ENCODE measurements at places on chromosomes 2 and 18.

DNA sequence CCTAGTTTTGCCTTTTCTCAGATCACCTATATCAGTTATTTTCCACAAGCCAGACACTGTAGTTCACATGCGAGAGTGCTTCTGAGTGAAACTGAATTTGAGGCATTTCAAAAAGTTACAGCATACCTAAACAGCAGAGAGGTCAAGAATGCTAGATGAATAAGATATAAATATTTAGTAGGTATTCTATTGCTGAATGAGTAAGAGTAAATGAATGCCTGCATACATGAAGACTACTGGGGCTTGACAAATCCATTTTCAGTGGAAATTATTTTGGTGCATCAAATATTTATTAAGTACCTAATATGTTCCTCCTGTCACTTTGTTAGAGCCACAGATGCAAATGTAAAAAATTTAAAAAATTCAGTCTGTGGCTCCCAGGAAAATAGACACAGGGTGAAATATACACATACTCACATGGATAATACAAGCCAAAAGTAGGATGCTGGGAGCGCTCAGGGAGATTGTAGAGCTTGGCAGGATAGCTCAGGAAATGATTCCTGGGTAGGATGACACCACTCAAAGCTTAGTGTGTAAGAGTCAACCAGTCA, 27.6 kb upstream of the CDC42EP3 start:
- peaks cover 2% of the 10 kb centered on the region for H3K4me1 ChIP-seq
- H3K36me3 ChIP-seq = peaks cover 6% of the 10 kb centered on the region
- H3K27me3 ChIP-seq = peaks cover 16% of the 10 kb centered on the region
- H3K4me3 ChIP-seq = no peak overlapping the region
- no peak overlapping the region for H3K27ac ChIP-seq

DNA sequence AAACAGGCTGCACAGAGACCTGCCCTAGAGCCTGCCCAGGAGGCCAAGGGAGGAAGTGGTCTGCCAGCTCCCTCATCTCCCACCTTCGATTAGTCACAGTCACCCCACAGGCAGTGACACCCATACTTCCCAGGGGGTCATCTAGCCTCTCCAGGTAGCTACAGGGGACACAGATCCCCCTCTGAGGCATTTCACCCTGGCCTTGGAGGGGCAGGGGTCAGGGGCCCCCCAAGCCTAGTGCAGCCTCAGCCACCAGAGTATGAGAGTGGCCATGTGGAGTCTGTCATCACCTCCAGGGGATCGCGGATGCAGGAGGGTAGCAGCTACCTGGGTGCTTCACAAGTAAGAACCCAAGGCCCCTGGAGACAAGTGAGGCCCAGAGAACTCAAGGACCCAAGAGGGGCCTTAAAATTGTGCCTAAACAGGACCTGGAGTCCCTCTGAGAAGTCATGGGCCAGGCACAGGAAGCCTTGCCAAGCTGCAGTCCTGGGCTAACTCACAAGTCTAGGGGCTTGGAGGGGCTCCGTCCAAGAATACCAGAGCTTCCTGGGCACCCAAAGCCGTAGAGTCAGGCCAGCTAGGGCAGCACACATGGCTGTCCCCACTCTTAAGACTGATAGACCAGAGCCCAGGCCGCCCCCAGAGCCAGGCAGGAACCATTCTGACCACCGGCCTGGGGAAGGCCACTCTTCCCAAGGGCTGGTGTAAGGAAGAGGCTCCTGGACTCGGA, 354.3 kb upstream of the ID2 start:
- no peak overlapping the region for H3K27ac ChIP-seq
- peaks cover 54% of the 10 kb centered on the region for H3K4me1 ChIP-seq
- no peak for DNase-seq
- H3K36me3 ChIP-seq = peaks cover 2% of the 10 kb centered on the region
- peaks cover 16% of the 10 kb centered on the region for H3K27me3 ChIP-seq
- H3K4me3 ChIP-seq = no peak overlapping the region

GRCh38 chr2:65265671-65266045, 38.0 kb downstream of the ACTR2 start:
- H3K4me3 ChIP-seq = no peak overlapping the region
- peaks cover 48% of the 10 kb centered on the region for H3K36me3 ChIP-seq
- H3K4me1 ChIP-seq = peaks cover 9% of the 10 kb centered on the region
- no peak overlapping the region for H3K27ac ChIP-seq
- no peaks in the 10 kb centered on the region for H3K27me3 ChIP-seq

- peaks cover 13% of the 10 kb centered on the region for H3K4me1 ChIP-seq
- H3K27ac ChIP-seq = no peak overlapping the region
- DNase-seq = no peak
These were observed 115.3 kb upstream of the CXCR4 start for GRCh38 chr2:136233298-136233697.

DNA sequence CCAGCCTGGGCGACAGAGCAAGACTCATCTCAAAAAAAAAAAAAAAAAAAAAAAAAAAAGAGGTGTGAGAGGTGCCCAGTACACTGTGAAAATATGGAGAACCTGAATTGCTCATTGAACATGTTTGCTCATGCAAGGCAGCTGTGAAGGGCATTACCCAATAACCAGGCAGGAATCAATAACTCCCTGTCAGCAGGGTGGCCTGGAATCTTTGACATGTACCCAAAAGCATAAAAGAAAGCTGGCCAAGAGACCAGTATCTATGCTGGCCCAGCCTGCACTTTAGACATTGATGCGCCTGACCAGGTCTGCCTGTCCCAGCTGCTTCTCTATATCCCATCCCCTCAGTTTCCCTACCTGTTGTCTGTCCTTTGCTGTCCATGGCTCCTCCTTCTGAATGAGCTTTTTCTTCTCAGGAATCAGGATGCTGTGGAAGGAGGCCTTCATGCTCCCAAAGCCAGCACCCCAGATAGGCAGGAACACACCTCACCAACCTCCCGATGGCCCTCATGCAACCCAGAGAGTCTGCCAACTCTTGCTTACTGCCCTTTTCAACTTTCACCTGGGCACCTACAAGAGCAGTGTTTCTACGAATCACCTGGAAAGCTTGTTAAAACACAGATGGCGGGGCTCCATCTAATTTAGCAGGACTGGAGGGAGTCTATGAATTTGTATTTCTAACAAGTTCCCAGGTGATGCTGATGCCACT, 83.4 kb upstream of the PPP1CB start:
- H3K36me3 ChIP-seq = peaks cover 3% of the 10 kb centered on the region
- no peaks in the 10 kb centered on the region for H3K4me1 ChIP-seq
- no peaks in the 10 kb centered on the region for H3K27me3 ChIP-seq
- no peak for DNase-seq
- no peak overlapping the region for H3K27ac ChIP-seq
- H3K4me3 ChIP-seq = no peak overlapping the region

DNA sequence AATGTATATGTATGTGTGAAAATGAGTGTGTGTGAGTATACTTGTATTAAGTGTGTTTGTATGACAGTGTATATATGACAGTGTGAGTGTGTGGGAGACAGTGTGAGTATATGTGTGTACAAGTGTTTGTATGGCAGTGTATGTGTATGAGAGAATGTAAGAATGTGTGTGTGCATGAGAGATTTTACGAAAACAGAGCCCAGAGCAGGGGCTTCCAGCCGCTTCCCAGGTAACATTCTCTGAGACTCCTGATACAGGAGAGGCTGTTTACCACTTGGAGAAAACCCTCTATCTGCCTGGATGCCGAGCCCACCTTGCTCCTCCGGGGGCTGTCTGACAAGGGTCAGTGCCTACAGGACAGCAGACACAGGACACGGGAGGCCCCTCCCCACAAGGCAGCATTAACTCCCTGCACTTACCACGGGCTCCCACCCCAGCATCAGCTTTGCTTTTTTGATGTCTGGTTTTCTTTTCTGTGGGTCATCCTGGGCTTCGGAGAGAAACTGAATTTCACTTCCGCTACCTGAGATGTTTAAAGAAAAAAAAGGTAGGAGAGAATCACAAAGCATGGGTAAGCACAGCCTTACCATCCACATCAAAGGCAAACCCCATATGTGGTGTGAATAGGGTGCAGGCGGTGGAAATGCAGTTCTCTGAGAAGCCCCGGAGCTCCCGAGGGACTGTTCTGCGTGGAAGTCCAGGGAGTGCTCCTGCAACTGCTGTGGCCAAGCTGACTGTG, 97.6 kb downstream of the UXS1 start:
- peak overlapping the region; percentile 89 for H3K27ac ChIP-seq
- peak overlapping the region; percentile 66 for H3K4me3 ChIP-seq

DNA sequence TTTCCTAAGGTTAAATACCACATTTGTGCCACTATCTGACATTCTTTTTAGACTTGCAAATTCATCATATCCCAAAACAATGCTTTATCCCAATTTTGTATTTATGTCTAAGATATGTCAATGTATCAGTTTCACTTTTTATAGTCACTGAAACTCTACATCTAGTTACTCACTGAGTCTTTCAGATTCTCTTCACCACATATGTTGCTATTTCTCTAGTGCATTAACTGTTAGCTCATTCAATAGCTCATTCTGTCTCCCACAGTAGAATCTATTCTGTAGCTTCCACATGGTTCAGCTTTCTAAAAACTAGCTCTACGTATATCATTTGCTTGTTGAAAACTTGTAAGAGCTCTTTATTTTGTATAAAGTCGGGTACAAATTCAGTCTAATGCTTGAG, 1420.6 kb upstream of the NXPH2 start:
- no peaks in the 10 kb centered on the region for H3K27me3 ChIP-seq
- no peak overlapping the region for H3K27ac ChIP-seq
- H3K4me3 ChIP-seq = no peak overlapping the region
- no peaks in the 10 kb centered on the region for H3K4me1 ChIP-seq
- no peaks in the 10 kb centered on the region for H3K36me3 ChIP-seq

GRCh38 chr2:106599540-106599939, 112.4 kb downstream of the CD8B2 start:
- DNase-seq = no peak
- H3K4me1 ChIP-seq = no peaks in the 10 kb centered on the region
- H3K36me3 ChIP-seq = no peaks in the 10 kb centered on the region
- H3K4me3 ChIP-seq = no peak overlapping the region

GRCh38 chr2:212112401-212112800, 426.2 kb downstream of the ERBB4 start:
- H3K27me3 ChIP-seq = no peaks in the 10 kb centered on the region
- DNase-seq = no peak
- H3K27ac ChIP-seq = no peak overlapping the region
- no peak overlapping the region for H3K4me3 ChIP-seq

GRCh38 chr2:49236316-49236715, 82.0 kb upstream of the FSHR start:
- no peak for DNase-seq
- H3K27ac ChIP-seq = no peak overlapping the region
- H3K4me1 ChIP-seq = no peaks in the 10 kb centered on the region

DNA sequence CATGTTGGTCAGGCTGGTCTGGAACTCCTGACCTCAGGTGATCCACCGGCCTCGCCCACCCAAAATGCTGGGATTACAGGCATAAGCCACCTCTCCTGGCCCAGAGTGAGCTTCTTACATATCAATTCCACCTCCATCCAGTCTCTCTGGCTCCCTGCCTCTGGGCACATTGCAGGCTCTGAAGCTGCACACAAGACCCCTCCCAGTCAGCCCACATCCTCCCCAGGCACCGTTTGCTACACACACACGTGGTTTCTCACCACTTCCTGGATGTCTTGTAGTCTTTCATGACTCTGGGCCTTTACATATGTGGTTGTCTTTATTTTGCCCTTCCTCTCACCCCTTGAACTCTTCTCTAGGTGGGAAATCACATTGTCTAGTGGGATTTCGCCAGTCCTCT, 64.0 kb upstream of the CABLES1 start:
- peaks cover 18% of the 10 kb centered on the region for H3K36me3 ChIP-seq
- peak; percentile 94 for DNase-seq
- H3K27ac ChIP-seq = peak overlapping the region; percentile 79
- H3K27me3 ChIP-seq = no peaks in the 10 kb centered on the region

GRCh38 chr2:48114256-48114655, 208.0 kb upstream of the FBXO11 start:
- no peaks in the 10 kb centered on the region for H3K27me3 ChIP-seq
- peaks cover 30% of the 10 kb centered on the region for H3K4me1 ChIP-seq
- peak; percentile 50 for DNase-seq
- H3K36me3 ChIP-seq = no peaks in the 10 kb centered on the region
